Stimulated activated CD4-positive, alpha-beta T cell treated with anti-CD3 and anti-CD28 coated beads, TNF-alpha, amount 100 ng/mL, for 48 hours (primary cell): ENCODE measurements at places on chromosomes 4 and X.

DNA sequence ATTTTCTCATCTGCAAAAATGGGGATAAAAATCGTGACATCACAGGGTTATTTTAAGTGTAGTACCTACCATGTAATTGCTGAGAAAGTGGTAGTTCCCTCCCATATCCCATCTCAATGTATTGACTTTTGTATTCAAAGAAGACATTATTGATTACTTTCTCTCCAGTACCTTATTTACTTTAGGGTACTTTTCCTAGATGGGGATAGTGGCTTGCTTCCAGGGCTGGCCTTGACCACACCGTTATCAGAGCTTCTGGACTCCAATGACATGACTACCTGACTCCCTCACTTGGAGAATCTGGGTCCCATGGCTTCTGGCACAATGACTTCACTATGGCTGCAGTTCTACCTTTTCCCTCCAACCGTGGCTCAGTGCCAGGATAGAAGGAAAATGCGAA, 58.2 kb upstream of the EOLA2 start:
- DNase-seq: no peak

DNA sequence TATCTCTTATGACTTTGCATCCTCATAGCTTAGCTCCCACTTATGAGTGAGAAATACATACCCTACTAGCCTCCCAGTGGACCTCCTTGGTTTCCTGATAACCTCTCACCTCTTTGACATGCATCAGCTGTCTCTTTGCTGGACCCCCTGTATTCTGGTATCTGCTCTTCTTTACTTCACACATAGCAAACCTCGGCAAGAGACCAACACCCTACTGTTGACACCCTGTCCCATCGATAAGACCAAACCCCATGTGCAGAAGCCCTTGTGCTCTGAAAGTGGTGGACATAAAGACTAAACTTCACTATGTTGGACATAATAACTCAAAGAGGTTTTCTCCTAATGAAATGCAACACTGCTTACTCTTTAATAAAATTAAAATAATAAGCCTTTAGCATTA, 75.7 kb downstream of the RNF150 start:
- no peak for DNase-seq

DNA sequence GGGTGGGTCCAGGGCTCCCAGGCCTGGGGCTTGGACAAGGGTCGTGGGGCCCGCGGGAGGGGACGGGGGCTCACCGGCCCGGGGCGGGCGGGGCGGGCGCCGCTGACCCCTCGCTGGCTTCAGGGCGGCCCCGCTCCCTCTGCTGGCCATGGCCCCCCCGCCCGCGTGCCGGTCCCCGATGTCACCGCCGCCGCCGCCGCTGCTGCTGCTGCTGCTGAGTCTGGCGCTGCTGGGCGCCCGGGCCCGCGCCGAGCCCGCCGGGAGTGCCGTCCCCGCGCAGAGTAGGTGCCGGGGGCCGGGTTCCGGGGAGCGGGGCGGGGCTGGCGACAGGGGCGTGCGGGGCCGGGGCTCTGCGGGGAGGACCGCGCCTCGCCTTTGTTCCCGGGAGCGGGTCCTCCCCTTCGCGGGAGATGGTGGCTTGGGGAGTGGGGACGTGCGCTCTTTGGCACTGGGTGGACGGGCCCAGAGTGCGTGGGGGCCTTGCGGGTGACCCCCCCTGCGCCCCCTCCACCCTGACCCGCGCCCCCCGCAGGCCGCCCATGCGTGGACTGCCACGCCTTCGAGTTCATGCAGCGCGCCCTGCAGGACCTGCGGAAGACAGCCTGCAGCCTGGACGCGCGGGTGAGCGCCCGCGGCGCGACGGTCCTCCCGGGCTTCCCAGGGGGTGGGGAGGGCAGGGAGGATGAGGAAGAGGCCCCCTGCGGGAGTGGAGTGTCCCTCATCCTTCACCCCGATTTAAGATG, 16.8 kb upstream of the NAT8L start:
- DNase-seq: no peak

- DNase-seq: no peak
Observed at GRCh38 chr4:124941267-124941666, 228.7 kb upstream of the ANKRD50 start.

- DNase-seq: no peak
Observed at GRCh38 chrX:24097741-24098260, 43.0 kb downstream of the EIF2S3 start.

GRCh38 chrX:87874043-87874442, 356.4 kb downstream of the KLHL4 start:
- DNase-seq: no peak

DNA sequence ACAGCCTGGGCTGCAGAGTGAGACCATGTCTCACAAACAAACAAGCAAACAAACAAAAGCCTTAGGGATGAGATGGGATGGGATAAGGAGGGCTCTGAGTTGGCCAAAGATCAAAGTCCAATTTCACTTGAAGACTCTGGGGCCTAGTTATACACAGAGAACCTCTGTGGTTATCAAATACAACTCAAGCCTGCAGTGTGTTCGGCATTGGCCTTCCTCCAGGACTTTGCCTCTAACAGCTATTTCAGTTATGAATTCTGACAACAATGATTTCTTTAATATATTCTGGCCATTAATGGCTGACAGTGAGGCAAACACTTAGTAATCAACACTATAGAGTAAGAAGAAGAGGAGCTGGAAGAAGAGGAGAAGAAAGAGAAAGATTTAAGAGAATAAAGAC, 171.1 kb downstream of the PDGFRA start:
- no peak for DNase-seq

- DNase-seq: no peak
Observed at GRCh38 chrX:54509400-54509799, 13.4 kb upstream of the FGD1 start.

DNA sequence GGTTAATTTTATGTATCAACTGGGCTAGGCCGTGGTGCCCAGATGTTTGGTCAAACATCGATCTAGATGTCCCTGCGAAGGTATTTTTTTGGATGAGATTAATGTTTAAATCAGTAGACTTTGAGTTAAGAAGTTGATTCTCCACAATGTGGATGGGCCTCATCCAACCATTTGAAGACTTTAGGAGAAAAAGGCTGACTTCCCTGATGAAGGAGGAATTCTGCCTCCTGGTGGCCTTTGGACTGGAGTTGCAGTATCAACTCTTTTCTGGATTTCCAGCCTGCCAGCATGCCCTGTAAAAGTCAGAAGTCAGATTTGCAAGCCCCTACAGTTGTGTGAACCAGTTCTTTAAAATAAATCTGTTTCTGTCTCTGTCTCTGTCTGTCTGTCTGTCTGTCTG, 91.4 kb downstream of the STK32B start:
- DNase-seq: no peak

DNA sequence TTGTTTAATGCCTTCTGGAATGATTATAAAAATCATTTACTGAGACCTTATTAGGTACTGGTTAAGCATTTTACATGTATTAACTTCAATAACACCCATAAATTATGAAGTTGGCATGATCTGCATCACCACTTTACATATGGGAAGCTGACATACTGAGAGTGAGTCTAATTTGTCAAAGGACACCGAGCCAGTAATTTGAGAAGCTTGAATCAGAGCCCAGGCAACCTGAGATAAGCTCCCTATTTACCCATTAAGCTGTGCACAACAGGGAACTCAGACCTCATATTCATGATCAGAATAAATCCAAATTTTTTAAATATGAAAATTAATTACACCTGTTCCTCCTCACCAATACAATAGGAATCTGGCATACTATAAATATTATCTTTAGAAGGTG, 247.9 kb upstream of the EPHA5 start:
- no peak for DNase-seq

DNA sequence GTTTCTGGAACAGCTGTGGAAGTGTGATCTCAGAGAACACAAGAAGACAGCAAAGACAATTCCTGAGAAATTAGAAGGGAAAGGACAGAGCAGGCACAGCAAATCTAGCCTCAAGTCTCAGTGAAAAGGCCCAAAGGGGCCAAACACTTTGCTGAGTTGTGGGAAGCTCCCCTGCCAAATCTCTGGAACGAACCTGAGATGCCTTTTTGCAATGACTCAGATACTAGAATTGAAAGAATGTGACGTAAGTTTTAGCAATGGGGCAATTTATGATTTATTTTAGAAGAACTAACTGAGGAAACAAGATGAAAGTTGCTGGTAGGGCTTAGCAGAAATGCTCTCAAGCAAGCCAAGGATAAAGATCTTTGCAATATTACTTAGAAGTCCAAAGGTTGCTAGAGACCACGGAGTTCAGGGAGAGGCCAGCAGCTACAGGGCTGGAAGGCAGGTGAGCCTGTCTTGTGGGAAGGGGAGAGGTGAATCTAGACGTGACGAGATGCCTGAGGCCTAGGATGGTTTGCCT, 92.8 kb downstream of the AMELX start:
- no peak for DNase-seq

DNA sequence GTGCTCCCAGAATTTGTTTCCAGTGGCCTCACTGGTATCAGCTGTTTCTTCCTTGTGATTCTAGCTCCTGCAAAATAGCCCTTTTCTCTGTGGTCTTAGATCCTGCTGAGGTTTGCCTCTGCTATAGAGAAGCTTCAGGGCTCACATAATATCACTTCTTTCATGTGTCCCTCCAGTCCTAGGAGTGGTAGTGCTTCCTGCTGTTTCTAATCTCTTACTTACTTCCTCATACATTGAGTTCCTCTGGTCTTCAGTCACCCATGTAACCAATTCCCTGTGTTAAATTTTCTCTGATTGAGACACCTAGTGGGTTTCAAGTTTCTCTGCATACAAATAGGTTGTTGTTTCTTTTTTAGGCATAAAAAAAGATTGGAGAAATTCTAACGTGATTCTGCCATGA, 1567.9 kb downstream of the ARAP2 start:
- no peak for DNase-seq

DNA sequence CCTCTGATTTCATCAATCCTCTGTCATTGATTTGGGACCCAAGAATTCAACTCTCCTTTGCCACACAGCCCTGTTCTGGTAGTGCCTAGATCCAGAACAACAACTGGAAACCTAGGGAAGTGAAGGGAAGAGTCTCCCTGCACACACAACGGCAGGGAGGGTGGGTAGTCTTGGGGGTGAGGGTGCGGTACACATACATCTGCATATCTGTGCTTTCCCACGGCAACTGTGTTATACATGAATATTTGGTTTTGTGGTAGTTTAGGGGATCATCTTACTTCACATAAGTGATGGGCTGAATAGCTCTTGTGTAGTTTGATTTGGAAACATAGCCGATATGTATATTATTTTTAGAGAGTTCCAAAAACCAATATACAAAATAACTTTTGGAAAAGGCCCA, 3.3 kb upstream of the PRSS12 start:
- DNase-seq: no peak

- DNase-seq: no peak
Observed at GRCh38 chrX:7247346-7247745, 99.4 kb upstream of the PUDP start.

DNA sequence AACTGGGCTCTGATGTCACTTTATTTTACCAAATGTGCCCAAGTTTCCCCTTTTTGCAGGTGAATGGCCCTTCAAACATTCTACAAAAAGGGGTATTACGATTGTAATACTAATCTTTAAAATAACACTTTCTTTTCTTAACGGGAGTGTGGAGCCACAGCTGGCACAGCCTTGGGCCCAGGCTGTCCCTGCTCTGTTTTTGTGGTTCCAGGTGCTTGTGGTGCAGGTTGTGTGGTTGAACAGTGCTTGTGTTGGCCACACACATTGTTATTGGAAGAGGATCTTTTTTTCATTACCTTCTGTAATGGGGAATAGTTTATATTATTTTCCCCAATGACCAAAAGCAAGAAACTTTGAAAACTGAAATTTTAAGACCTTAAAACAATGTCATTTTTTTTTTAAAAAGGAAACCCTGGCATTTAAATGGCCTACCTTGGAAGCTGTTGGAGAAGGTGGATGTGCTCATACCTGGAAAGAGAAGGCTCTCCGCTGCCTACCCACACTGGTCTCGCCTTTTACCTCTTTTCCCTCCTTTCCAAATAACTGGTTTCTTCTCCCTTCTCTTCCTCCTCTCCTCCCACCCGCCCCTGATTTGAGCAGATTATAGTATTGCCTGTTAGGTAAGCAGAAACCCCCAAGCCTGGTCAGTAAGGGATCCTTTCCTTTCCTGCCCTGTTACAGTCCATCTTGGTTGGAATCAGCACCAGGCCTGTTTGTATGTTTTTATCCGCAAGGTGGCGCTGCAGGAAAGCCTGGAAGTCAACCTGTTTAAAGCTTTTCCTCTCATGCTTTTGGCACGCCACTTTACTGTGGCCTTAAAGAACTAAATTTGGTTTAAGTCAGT, 28.6 kb downstream of the HADH start:
- DNase-seq: peak; percentile 60

DNA sequence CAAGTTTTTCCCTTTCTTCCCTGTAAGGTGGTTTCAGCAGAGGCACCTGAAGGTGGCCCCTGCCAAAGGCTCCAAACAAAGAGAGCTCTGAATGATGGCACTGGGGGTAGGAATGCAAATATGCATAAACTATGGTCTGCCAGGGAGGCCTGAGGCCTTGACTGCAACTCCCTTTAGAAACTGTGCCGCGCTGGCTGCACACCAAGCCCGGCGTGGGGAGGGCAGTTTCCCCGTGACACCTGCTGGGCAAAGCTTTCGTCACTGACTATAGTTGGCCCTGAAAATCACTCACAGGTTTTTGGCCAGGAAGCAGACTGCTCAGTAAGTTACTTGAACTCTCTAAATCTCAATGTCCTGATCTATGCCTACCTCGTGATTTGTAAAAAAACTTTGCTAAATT, 97.8 kb upstream of the ATOH1 start:
- no peak for DNase-seq

DNA sequence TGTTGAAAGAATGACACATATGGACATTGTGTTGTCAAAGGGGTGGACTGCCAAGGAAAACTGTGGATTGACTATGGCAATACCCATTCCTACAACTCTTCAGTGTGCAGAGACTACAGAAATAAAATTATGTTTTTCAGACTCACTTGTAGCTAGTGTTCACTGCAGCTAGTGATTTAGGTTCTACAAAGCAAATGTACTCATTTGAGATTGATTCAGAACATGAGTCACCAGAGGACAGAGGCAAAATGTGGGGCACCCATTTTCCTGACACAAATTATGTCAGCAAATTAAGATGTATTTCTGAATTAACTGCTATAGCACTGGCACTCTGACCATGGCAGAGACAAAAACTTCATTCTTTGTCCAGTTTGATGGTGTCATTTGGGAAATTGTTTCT, 40.7 kb downstream of the SPCS3 start:
- DNase-seq: no peak

- DNase-seq: no peak
Observed at GRCh38 chr4:167885872-167886271, 206.5 kb upstream of the ANXA10 start.

DNA sequence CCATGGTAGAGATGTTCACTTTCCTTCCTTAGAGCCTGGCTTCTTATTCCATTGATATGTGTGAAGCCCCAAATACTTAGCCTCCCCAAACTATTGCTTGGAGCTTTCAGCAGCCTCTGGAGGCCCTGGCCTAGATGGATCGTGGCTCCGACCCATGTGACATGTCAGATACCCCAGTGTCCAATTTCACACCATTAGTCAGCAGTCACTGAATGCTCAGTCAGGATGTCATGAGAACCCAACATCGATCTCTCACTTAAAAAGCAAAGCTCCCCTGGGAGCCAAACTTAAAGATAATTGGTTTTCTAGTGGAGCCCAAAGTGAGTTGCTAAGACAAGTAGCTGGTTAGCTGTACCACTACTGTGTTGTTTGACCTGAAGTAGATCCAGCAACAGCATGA, 41.6 kb upstream of the IGSF1 start:
- no peak for DNase-seq

GRCh38 chr4:20773144-20773997, 73.1 kb downstream of the PACRGL start:
- no peak for DNase-seq
